ENCODE measurements at places on chromosomes 7 and 10.

DNA sequence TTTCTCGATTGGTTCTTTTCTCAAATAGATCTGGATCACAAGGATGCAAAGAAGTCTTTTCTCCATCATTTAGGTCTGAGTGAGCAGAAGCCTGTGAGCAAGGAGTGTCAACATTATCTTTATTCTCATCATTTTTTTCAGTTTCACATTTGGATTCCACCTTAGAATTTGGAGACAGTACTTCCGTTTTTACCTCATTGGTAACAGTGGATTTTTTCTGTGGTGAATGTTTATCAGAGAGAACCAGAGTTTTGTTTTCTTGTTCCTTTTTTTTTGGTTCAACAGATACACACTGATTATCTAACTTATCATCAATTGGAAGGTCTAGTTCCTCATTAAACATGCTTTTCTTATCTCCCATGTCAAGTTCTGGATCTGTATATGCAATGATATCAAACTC lies 151.3 kb downstream of the GALNT11 start:
- DNase-seq, result no peak

DNA sequence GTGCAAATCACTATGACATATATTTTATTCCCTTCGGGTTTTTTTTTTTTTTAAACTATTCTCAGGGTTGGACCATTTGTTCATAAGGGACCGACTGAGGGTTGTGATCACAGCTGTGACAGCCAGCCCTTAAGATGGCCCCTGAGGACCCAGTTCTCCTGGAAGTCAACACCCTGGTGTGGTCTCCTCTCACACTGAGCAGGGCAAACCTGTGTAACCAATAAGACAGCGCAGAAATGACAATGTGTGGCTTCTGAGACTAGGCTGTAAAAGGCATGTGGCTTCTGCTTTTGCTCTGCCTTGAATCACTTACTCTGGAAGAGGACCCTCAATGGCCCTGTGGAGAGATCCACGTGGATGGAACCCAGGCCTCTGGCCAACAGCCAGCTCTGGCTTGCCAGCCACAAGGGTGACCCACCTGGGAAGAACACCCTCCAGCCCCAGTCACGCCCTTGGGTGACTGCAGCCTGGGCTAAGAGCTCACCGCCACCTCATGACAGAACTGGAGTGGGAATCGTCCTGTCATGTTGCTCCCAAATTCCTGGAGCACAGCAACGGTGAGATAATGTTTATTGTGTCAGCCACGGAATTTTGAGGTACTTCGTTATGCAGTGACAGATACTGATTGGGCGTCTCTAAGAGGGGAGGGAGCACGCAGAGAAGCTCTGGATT lies 127.1 kb downstream of the CLEC2L start:
- no peak for DNase-seq

DNA sequence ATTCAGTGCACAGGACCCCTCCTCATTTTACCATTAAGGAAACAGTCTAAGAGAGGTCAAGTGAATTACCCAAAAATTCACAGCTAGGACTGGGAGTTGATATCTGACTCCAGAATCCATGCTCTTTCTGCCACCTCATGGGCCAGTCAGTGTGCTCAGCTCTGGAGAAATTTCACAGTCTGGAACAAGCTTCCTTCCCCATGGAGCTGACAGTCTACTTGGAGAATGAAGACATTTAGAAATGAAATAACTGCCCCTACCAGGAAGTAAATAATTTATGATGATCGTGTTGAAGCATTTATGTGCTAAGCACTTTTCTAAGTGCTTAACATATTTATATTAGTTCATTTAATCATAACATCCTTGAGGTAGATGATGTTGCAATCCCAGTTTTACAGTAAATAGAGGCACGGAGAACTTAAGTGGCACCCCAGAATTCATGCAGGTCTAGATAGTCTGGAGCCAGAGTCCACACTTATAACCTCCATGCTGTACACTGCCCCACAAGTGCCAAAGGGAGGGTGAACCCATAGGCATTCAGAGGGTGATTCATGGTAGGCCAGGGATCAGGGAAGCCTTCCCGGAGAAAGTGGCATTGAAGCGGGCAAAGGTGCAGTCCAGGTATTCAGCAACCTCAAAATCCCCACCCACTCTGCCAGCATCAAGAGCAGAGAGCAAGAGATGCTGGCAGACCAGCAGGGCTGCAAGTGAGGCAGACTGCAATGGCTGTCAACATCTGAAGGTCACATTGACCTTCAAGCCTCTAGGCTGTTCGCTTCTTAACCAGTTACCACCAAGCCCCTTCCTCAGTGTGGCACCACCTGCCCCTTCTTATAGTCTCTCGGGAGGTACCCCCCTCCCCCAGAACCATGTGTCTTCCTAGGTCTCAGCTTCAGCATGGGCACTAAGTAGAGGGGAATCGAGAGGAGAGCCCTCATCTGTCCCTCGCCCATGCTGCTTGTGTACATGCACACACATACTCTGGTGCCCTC lies 38.4 kb upstream of the LRRC4 start:
- DNase-seq, result no peak

DNA sequence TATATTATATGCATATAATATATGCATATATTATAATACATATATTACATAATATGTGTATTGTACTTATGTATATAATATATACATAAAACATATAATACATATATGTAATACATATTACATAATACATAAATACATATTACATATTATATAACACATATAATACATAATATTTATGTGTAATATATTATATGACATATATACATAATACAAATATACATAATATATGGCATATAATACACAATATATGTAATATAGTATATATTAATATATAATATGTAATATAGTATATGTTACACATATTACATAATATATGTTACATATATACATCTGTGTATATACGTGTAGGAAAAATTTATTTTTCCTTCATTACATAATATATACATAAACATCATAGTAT lies 63.4 kb downstream of the SGMS1 start:
- no peak for DNase-seq

- no peak for DNase-seq
Observed at GRCh38 chr7:77699056-77699455, 2.8 kb downstream of the RSBN1L start.

DNA sequence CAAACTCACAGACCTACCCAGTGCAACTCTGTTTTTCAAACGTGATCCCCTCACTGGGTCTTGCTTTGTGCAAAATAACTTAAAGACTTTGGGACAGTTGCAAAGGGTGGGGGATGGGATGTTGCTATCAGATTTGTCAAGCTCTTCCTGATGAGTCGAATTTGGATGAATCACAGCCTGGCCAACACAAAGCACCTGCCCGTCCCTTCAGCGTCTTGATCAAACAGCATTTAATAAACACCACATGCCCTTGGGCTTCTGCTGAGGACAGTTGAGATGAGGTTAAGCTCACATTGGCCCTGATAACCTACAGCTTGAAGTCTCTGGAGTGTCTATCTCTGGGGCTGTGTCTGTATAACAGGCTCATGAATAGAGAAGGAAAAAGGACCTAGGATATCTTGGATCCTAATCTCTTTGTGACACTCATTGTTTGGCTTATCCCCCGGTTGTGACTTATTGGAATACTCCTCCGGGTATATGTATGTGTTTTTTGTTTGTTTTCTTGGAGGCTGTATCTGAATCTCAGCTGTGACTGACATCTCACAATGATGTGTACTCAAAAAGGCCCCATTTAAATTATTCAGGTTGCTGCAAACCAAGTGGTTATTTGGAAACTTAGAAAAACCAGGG lies 132.6 kb upstream of the NAMPT start:
- no peak for DNase-seq
